ENCODE measurements at places on chromosomes 4 and X.
A peak's percentile ranks its signal among the peaks of the same experiment; 100 is the strongest.

DNA sequence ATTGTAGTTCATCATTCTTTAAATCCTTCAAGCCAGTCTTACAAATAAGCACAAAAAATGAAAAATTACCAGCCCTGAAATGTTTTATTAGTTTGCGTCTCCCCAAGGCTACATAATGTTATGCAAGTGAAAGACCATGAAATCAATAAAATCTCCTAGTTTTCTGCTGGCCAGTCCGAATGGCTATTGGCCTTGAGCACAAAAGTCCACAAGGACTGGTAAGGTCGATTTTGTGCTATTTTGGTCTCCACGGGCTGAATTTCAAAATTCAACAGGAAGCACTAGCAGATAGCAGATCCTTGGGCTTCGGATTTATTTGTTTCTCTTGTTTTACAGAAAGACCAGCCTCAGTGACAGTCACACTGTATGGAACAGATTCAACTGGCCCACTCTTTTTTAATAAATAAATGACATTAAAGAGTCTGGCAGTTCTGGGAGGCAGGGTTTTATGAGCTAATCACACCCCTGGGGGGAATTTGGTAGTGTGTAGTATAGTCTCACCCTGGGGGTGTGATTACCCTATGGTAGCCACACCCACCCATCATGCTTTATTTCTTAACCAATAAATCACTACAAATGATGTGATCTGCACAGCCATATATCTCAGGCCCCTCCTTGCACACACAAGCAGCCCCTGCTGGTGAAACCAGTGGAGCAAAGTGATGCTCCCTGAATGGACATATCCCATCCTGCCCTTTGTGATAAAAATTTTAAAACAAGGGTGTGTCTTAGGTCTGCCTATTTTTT lies 51.1 kb upstream of the TMEM33 start:
- DNase-seq = no peak
- H3K36me3 ChIP-seq = no peaks in the 10 kb centered on the region
- no peak overlapping the region for H3K4me3 ChIP-seq
- H3K27ac ChIP-seq = no peak overlapping the region

DNA sequence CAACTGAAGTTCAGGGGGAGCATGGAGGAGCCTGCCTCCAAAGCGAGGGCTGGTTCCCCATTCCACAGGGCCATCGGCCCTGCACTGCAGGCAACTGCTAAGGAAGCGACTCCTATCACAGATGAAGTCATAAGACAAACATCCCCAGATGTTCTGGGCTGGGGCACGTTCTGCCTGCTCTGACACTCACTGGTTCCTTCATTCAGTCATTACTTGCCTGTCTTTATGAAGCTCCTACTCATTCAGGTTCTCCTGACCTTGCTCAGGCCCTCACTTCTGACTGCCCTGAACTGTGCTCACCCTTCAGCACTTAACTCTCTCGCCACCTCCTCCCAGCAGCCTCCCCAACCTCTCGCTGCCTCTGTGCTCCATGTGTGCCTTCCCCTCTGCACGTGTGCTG lies 2.5 kb upstream of the SLC2A9 start:
- H3K4me1 ChIP-seq = peaks cover 9% of the 10 kb centered on the region
- H3K36me3 ChIP-seq = no peaks in the 10 kb centered on the region
- no peak for DNase-seq
- no peak overlapping the region for H3K4me3 ChIP-seq
- no peak overlapping the region for H3K27ac ChIP-seq

GRCh38 chr4:122997463-122998101 lies 75.2 kb upstream of the NUDT6 start:
- no peak overlapping the region for H3K4me3 ChIP-seq
- no peak for DNase-seq
- no peaks in the 10 kb centered on the region for H3K27me3 ChIP-seq
- no peak overlapping the region for H3K27ac ChIP-seq
- no peaks in the 10 kb centered on the region for H3K36me3 ChIP-seq

GRCh38 chrX:51922561-51922960 lies 29.1 kb downstream of the MAGED1 start:
- DNase-seq = no peak
- H3K4me1 ChIP-seq = no peaks in the 10 kb centered on the region
- H3K27me3 ChIP-seq = no peaks in the 10 kb centered on the region
- H3K4me3 ChIP-seq = no peak overlapping the region
- no peak overlapping the region for H3K27ac ChIP-seq

GRCh38 chr4:66275411-66276038 lies 605.2 kb upstream of the EPHA5 start:
- no peak overlapping the region for H3K27ac ChIP-seq
- DNase-seq = no peak
- no peaks in the 10 kb centered on the region for H3K4me1 ChIP-seq
- H3K27me3 ChIP-seq = no peaks in the 10 kb centered on the region

- H3K4me3 ChIP-seq = no peak overlapping the region
- H3K27ac ChIP-seq = no peak overlapping the region
- no peaks in the 10 kb centered on the region for H3K4me1 ChIP-seq
- no peaks in the 10 kb centered on the region for H3K27me3 ChIP-seq
- no peaks in the 10 kb centered on the region for H3K36me3 ChIP-seq
Measured at GRCh38 chr4:105838082-105838481, 57.2 kb upstream of the NPNT start.

GRCh38 chr4:4788573-4788972 lies 70.9 kb upstream of the MSX1 start:
- DNase-seq = no peak
- no peaks in the 10 kb centered on the region for H3K4me1 ChIP-seq
- no peak overlapping the region for H3K4me3 ChIP-seq
- no peaks in the 10 kb centered on the region for H3K36me3 ChIP-seq
- no peak overlapping the region for H3K27ac ChIP-seq
- H3K27me3 ChIP-seq = no peaks in the 10 kb centered on the region

DNA sequence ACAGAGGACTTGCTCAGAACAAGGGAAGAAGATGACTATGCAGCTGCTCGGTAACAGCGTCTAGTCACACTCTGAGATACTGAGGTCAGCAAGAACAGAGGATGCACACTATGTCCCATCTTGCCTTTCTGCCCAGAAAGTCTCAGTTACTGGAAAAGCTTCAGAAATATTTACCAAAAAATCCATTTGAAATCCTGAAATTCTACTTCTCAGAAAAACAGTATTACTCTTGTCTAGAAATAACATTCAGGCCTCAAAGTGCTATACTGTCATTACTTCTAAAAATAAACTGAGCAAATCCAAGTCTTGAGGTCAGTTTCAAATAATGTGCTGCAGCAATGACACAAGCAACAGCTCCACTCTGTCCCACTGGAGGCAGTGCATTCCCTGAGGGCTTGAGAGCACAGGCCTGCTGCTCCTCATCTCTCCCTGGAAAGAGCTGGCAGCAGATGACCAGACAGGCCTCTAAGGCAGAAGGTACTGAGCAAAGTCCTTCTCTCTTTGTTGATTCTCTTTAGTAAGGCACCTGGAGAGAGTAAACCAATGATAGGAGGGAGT lies 76.9 kb downstream of the CAMK2D start:
- no peaks in the 10 kb centered on the region for H3K36me3 ChIP-seq
- H3K4me3 ChIP-seq = no peak overlapping the region
- H3K4me1 ChIP-seq = peaks cover 14% of the 10 kb centered on the region
- DNase-seq = peak; percentile 72
- peak overlapping the region; percentile 60 for H3K27ac ChIP-seq
- H3K27me3 ChIP-seq = no peaks in the 10 kb centered on the region

DNA sequence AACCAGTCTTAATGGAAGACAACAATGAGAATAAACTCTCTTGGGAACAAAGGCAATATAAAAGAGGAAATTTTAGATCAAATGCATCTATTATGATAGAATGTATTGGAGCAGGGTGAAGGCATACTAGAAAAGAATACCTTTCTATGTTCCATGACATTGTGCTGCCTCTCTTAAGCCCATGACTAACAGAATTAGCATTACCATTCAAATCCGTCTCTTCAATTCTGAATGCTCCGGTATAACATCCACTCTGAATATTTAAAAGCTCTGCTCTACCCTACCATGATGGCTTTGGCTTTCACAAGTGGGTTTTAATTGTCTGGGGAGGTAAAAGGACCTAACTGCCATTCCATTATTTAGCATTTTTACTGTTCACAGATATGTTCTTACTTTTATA lies 1878.4 kb downstream of the ARAP2 start:
- H3K4me3 ChIP-seq = no peak overlapping the region
- H3K27me3 ChIP-seq = no peaks in the 10 kb centered on the region
- no peaks in the 10 kb centered on the region for H3K36me3 ChIP-seq
- no peak overlapping the region for H3K27ac ChIP-seq
- no peak for DNase-seq

DNA sequence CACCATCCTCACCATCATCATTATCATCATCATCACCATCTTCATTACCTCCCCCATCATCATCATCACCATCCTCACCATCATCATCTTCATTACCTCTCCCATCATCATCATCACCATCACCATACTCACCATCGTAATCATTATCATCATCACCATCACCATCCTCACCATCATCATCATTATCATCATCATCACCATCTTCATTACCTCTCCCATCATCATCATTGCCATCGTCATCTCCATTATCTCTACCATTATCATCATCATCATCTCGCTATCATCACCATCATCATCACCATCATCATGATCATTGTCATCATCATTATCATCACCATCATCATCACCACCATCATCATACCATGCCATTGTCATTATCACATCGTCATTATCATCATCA lies 362.9 kb downstream of the DHRSX start:
- no peaks in the 10 kb centered on the region for H3K27me3 ChIP-seq
- H3K27ac ChIP-seq = no peak overlapping the region
- no peaks in the 10 kb centered on the region for H3K36me3 ChIP-seq
- H3K4me1 ChIP-seq = no peaks in the 10 kb centered on the region
- no peak for DNase-seq
- no peak overlapping the region for H3K4me3 ChIP-seq

GRCh38 chr4:3773552-3774001 lies 7.4 kb downstream of the ADRA2C start:
- H3K27me3 ChIP-seq = peaks cover 2% of the 10 kb centered on the region
- H3K27ac ChIP-seq = no peak overlapping the region
- H3K4me3 ChIP-seq = no peak overlapping the region
- no peaks in the 10 kb centered on the region for H3K36me3 ChIP-seq
- no peaks in the 10 kb centered on the region for H3K4me1 ChIP-seq
- no peak for DNase-seq

- no peaks in the 10 kb centered on the region for H3K27me3 ChIP-seq
- no peak overlapping the region for H3K27ac ChIP-seq
- DNase-seq = no peak
Measured at GRCh38 chrX:16278927-16279326, 111.6 kb downstream of the MAGEB17 start.

DNA sequence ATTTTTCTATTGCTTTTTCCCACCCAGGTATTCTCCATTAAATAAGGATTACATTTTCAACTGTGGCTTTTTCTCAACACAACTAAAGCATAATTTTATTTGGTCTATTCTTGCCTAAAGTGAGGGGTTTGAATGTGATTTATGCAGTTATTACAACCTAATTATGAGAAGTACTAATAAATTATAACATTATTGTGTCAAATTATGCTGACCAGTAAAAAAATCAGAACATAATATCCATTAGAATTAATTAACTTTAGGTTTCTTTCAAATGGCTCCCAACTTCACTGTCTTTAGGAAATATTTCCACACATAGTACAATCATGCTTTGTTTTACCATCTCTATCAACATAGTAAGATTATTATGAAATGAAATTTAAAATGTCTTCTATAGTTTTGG lies 1293.9 kb downstream of the FSTL5 start:
- H3K27me3 ChIP-seq = no peaks in the 10 kb centered on the region
- no peak overlapping the region for H3K4me3 ChIP-seq
- H3K4me1 ChIP-seq = no peaks in the 10 kb centered on the region
- H3K27ac ChIP-seq = no peak overlapping the region

GRCh38 chr4:8599657-8600056 lies 7.1 kb downstream of the CPZ start:
- H3K4me1 ChIP-seq = no peaks in the 10 kb centered on the region
- no peak overlapping the region for H3K27ac ChIP-seq
- peaks cover 3% of the 10 kb centered on the region for H3K36me3 ChIP-seq
- no peaks in the 10 kb centered on the region for H3K27me3 ChIP-seq
- peak; percentile 91 for DNase-seq

GRCh38 chr4:177119691-177120090 lies 190.0 kb upstream of the NEIL3 start:
- H3K27me3 ChIP-seq = no peaks in the 10 kb centered on the region
- peak overlapping the region; percentile 52 for H3K27ac ChIP-seq
- no peaks in the 10 kb centered on the region for H3K36me3 ChIP-seq
- no peak for DNase-seq
- H3K4me3 ChIP-seq = no peak overlapping the region
- H3K4me1 ChIP-seq = peaks cover 14% of the 10 kb centered on the region

GRCh38 chrX:148620023-148620422 lies 119.6 kb downstream of the AFF2 start:
- no peaks in the 10 kb centered on the region for H3K4me1 ChIP-seq
- no peaks in the 10 kb centered on the region for H3K36me3 ChIP-seq
- no peak overlapping the region for H3K4me3 ChIP-seq

GRCh38 chr4:14640476-14640875 lies 361.8 kb upstream of the CPEB2 start:
- no peaks in the 10 kb centered on the region for H3K27me3 ChIP-seq
- H3K36me3 ChIP-seq = no peaks in the 10 kb centered on the region
- H3K4me3 ChIP-seq = no peak overlapping the region

DNA sequence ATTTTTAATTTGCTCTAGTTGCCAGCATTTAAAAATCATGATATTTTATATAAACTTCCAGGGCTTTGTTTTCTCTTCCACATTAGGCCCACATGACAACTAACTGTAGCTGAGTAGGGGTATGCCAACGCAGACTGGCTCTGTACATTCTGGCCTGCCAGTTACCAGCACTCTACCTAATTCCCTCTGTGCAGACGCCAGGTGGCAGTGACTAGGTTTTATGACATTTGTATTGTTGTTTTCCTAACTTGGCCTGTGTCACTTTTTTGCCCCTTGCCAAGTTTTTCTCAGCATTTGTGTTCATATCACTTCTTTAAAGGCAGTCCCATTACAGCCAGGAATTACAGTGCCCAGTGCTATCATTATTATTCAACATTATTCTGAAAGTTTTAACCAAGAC lies 347.5 kb downstream of the NKX6-1 start:
- no peak overlapping the region for H3K27ac ChIP-seq
- H3K27me3 ChIP-seq = no peaks in the 10 kb centered on the region
- no peak overlapping the region for H3K4me3 ChIP-seq

DNA sequence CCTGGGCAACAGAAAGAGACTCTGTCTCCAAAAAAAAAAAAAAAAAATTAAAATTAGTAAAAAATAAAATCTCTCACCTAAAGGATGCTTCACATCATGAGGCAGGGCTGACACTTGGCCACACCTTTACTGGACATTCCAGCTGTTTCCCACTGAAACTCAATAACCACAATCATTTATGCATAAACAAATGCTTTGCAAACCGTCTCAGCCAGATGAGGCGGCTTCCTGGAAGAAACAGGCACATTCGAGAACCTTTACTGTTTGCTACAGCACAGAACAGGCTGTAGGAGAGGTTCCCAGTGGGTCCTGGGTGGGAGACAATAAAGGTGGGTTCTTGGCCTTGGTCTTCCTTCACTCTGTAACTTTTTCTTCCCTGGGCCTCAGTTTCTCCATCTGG lies 10.9 kb upstream of the TBC1D14 start:
- H3K4me3 ChIP-seq = no peak overlapping the region
- no peaks in the 10 kb centered on the region for H3K36me3 ChIP-seq
- H3K27me3 ChIP-seq = no peaks in the 10 kb centered on the region
